ENCODE measurements at places on chromosomes 12 and 14.

DNA sequence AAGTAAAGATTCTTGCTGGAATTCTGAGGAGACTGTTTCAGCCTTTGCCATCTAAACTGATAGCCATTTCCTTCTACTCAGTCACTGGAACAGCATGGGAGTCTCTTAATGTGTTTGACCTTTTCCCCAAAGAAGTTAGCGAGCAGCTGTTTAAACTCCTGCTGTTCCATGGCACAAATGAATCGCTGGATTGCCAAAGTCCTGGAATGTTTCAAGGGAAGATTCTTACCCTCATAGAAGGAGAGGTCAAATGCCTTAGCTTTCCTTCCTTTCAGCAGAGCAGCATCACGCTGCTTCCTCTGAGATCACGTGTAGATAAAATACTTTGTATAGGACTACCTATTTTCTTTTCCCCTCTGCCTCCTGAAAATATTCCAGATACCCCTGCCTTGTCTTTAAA, 10.5 kb upstream of the NR2C1 start:
- DNase-seq = no peak

DNA sequence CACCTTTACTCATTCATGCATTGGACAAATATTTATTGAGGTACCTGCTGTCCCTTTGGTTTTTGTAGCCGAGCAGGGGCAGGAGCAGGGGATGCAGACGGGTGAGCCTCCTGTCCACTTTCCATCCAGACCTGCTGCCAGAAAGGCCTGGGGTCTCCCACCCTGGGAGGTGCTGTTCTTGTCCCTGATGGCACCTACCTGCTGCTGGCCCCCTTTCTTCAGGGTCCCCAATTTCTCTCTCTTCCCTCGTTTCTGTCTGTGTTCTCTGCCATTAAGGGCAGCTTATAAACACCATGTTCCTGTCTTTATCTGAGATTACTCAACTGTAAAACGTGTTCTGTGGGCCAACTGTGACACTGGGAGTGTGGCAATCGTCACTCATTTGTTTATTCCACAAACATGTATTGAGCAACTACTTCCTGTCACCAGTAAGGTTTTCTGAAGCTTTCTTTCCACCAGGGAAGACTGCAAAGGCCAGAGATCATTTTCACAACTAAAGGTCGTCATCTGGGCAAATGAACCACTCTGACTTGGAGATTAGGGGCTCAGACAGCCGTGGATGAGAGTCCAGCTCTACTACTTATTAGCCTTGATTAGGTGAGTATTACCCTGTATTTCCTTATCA, at the start of gene HAL:
Gene HAL (minus strand): TSS at position 311 of the 625 bp plus-strand sequence. CDS start 434 bp downstream, outside the sequence.
- no peak for DNase-seq

DNA sequence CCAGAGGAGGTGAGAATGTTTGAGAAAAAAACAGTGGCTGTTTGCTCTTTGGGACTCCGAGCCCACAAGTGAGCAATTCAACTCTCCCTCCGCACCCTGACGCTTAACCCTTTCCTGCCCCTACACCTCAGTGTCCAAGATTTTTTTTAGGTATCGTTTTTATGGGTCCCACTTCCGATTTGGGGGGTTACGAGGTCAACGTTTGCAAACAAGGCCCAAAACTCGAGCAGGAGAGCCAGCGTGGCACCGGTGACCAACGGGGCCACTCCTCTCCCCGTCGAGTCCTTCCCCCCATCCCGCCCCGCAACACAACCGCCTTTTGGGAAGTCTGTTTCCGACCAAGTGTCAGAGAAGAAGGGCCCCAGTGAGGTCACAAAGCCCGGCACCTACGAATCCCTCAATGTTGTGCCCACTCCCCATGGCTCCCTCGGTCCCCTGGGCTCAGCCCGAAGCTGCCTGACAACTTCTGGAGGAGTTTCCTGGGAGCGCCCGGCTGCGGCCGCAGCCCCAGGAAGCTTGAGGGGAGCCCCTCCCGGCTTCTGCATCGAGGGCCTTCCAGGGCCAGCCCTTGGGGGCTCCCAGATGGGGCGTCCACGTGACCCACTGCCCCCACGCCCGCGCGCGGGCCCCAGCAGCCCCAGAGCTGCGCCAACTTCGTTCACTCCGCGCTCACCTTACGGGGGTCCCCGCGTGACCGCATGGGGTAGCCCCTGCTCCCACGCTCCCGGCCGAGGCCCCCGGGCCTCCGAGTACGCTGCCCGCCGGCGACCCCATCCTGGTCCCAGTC, 1.2 kb downstream of the CDK2AP1 start:
- no peak for DNase-seq

DNA sequence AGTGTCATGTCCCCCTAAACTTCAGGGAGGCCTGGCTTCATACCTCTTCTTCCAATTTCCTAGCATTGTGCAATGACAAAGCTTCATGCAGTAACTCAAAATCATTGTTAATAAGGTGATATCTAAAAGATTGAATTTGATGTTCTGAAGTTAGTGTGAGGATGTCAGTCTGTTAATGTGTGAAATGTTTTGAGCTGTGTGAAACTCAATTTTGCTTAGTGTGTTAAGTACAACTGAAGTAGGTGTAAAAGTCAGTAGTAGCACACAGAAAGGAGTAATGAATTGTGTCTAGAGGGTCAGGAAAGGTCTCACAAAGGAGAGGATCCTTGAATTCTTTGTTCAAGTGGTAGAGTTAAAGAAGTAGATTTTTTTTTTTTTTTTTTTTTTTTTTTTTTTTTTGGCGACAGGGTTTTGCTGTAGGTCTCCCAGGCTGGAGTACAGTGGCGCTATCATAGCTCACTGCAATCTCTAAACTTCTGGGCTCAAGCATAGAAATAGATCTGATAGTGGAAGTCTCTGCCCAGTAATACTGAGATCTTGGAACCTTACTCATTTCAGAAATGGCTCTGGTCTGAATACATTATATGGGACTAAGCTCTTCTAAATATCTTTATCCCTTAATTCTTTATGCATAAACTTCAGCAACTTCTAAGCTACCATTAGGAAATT, 63.9 kb downstream of the FUT8 start:
- no peak for DNase-seq

GRCh38 chr12:15584366-15585041, 204.7 kb downstream of the EPS8 start:
- no peak for DNase-seq

DNA sequence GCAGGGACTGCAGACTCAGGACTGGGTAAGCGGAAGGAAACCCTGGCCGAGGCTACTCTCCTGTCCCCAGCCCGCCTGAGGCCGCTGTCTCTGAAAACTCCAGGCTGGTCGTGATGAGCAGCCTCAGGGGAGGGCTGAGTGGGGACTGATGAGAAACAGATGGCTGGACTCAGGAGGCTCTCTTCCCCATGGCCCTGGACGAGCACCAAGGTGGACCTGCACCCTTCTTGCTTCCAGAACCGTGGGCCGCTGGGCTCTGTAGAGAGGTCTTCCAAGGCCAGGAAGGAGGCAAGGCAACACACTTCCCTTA, 1.1 kb downstream of the TEX22 start:
- no peak for DNase-seq

DNA sequence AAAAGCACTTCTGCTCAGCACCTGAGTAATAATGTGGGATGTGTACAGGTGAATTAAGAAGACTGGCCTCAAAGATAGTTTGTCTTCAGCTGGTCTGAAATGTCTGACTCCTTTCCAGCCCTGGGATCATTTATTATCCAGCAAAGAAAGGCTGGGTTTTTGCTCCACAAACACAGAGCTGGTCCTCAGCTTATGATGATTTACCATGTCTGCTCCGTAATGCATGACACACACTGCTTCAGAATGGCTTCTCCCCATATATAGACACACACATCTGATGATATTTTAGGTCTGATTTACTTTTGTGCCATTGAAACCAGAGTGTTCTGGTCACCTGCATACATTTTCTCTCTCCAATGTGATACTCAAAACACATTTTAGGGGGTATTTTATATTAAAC, 225.0 kb downstream of the SLC25A21 start:
- DNase-seq = no peak

- no peak for DNase-seq
Measured at GRCh38 chr14:30608533-30609006, 13.5 kb upstream of the SCFD1 start.
